ENCODE measurements at places on chromosomes 5 and 9. TPM values are rescaled to one million over a fixed set of nuclear protein-coding genes. Genes with fewer than 3 reads are reported as not detected.

Gene ABO
- total RNA-seq: not detected

- peak; percentile 96 for DNase-seq
These were observed 5.3 kb downstream of the SLC34A1 start for GRCh38 chr5:177389241-177390169.

GRCh38 chr9:34998266-34998665 lies 8.7 kb downstream of the DNAJB5 start:
- no peak for DNase-seq

GRCh38 chr5:57025961-57026360 lies 74.0 kb upstream of the MIER3 start:
- no peak for DNase-seq

Data from fibroblast of villous mesenchyme (primary cell).